ENCODE measurements at places on chromosomes 1 and 21.

DNA sequence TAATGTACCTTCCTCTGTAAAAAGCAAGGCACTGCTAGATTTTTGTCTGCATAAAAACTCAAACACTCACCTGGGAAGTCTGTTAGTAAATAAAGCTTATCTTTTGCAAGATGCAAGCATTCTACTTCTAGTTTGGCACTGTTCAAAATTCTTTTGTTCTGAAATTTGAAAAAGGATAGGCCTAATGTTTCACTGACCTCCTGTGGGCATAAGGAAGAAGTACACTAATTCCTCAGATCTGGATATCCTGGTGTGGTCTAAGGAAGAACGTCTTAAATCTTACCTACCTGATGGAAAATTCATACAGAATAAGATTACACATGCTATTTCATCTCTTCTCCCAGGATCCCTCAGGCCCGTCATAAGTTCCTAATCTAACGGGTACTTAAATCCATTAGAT lies 93.5 kb upstream of the CAMK1G start:
- no peak for DNase-seq

GRCh38 chr1:24470592-24470991 lies 32.0 kb upstream of the RCAN3 start:
- DNase-seq, result no peak

DNA sequence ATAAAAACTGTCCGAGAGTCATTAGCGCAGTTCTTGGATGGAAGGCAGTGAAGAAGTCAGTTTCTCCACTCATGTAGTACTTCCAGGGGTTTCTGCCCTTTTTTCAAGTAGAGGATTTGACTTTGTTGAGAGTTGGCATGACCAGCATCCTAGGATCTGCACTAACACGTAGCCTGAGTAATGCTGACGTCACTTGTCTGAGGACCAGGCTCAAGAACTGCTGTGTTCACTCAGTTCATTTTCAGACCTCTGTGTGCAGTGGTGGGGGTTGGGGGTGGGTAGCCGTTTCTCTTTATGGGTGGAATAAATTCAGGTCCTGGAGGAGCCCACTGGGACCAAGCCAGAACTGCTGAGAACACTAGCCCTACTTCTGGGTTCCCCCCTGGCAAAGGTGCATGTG lies 53.3 kb downstream of the MRPS6 start:
- no peak for DNase-seq

DNA sequence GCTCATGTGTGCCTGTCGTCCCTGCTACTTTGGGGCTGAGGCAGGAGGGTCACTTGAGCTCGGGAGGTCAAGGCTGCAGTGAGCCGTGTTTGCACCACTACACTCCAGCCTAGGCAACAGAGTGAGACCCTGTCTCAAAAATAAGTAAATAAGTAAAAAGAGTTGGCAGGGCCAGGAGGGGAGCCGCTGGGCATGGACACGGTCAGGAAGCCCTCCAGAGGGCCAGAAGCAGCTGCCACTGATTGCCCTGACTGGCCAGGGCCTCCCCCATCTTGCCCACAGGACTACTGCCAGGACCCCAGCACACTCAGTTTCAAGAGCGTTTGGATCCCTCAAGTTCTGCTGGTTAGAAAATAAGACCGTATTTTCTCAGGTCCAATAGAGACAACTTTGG lies 112.2 kb upstream of the IPO9 start:
- DNase-seq, result no peak
